Smooth muscle cell of bladder (primary cell): ENCODE measurements at places on chromosomes 12 and 14. TPM values are rescaled to one million over a fixed set of nuclear protein-coding genes. Genes with fewer than 3 reads are reported as not detected.

IL31 gene
- total RNA-seq = not detected in 2 replicates

G2E3 gene
- 11.0 and 13.8 TPM in 2 replicates for total RNA-seq

SVOP gene
- not detected in 2 replicates for total RNA-seq

TESPA1 gene
- not detected in 2 replicates for total RNA-seq

SDR9C7 gene
- total RNA-seq = under 0.01 TPM in 1 of 2 replicates, not detected in the other

TGM1 gene
- 0.71 and 1.6 TPM in 2 replicates for total RNA-seq

CD27 gene
- 0.09 and 0.14 TPM in 2 replicates for total RNA-seq

PMCH gene
- total RNA-seq = not detected in 2 replicates

RDH12 gene
- total RNA-seq = not detected in 2 replicates

IGF1 gene
- 9.0 and 11.7 TPM in 2 replicates for total RNA-seq

LBHD2 gene
- not detected in 2 replicates for total RNA-seq
